ENCODE measurements at places on chromosomes 5 and 9.

DNA sequence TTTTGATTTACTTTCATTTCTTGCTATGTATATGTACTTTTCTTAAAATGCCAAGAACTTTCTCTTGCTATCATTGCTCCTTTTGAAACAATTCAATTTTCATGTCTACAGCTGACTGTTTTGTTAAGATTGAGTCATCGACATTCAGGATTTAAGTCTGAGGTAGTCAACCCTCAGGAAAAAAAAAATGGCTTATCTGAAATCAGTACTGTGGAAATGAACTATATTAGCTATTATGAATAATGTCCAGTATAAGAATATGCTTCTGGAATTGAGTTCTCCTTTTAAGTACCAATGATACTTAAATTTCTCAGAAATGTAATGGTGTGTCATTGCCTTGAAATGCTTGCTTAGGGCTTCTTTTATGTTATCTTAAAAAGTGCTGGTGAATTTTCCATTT, 37.9 kb downstream of the TNFAIP8 start:
- no peak overlapping the region for H3K27ac ChIP-seq
- H3K4me1 ChIP-seq: no peaks in the 10 kb centered on the region
- H3K36me3 ChIP-seq: no peaks in the 10 kb centered on the region
- no peaks in the 10 kb centered on the region for H3K27me3 ChIP-seq
- no peak for DNase-seq
- no peak overlapping the region for H3K4me3 ChIP-seq

- no peak overlapping the region for H3K27ac ChIP-seq
- no peak for DNase-seq
- H3K4me1 ChIP-seq: peaks cover 7% of the 10 kb centered on the region
- no peaks in the 10 kb centered on the region for H3K27me3 ChIP-seq
- H3K36me3 ChIP-seq: no peaks in the 10 kb centered on the region
Observed at GRCh38 chr5:96322217-96322616, 110.8 kb downstream of the PCSK1 start.

DNA sequence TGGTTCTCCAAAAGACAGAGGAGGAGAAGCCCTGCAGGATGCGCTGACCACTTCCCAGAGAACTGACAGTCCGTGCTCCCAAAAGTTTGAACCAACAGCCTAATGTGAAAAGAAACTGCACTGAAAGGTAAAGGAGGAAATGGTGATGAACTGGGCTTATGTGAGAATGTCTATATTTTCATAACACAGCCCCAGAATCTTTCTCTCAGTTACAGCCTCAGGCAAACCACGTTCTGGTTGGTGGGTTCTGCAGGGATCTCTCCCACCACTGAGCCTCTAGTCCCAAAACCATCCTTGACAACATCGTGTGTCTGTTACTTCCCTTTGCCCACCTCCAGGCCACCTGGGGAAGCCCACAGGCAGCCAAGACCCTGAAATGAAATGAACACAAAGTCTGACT, 23.9 kb downstream of the SPARC start:
- peak overlapping the region; percentile 82 for H3K27ac ChIP-seq

DNA sequence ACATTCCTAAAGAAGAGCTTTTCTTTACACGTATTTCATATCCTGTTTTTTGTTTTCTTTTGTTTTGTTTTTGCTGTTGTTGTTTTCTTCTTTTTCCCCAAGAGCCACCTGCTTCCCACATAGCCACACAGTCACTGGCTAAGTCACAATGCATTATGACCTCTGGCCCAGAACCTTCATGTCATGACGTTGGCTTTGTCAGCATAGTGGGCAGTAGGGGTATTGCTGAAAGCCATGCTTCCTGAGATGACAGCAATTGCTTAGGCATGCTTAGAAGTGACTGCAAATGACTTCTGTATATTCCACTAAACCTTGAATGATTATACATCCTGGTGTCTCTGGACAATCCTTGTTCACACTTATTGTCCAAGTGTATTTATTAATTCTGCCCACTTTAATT, 375.8 kb downstream of the TAF11L14 start:
- no peaks in the 10 kb centered on the region for H3K36me3 ChIP-seq
- H3K4me1 ChIP-seq: no peaks in the 10 kb centered on the region
- H3K4me3 ChIP-seq: no peak overlapping the region
- no peak for DNase-seq
- H3K27me3 ChIP-seq: no peaks in the 10 kb centered on the region

- no peak overlapping the region for H3K4me3 ChIP-seq
- DNase-seq: no peak
- no peaks in the 10 kb centered on the region for H3K27me3 ChIP-seq
- no peaks in the 10 kb centered on the region for H3K36me3 ChIP-seq
Observed at GRCh38 chr5:126871441-126871840, 94.5 kb downstream of the LMNB1 start.

GRCh38 chr9:6355728-6356127, 27.6 kb downstream of the TPD52L3 start:
- no peak overlapping the region for H3K4me3 ChIP-seq
- H3K4me1 ChIP-seq: no peaks in the 10 kb centered on the region
- no peaks in the 10 kb centered on the region for H3K27me3 ChIP-seq
- H3K27ac ChIP-seq: no peak overlapping the region

GRCh38 chr5:74123929-74124328, 497.9 kb downstream of the ARHGEF28 start:
- no peak overlapping the region for H3K4me3 ChIP-seq
- H3K27ac ChIP-seq: no peak overlapping the region

GRCh38 chr9:35604578-35605350, at the start of gene TESK1:
TSS of gene TESK1 (plus strand) at chr9:35605262. CDS start at chr9:35605620, 358 bp downstream.
- H3K4me3 ChIP-seq: peak within 1 kb of the TSS; percentile 87
- H3K36me3 ChIP-seq: peaks cover 9% of the 10 kb centered on the region
- H3K27ac ChIP-seq: peak within 1 kb of the TSS; percentile 95
- no peaks in the 10 kb centered on the region for H3K27me3 ChIP-seq
- peaks cover 44% of the 10 kb centered on the region for H3K4me1 ChIP-seq
- peak; percentile 89 for DNase-seq

DNA sequence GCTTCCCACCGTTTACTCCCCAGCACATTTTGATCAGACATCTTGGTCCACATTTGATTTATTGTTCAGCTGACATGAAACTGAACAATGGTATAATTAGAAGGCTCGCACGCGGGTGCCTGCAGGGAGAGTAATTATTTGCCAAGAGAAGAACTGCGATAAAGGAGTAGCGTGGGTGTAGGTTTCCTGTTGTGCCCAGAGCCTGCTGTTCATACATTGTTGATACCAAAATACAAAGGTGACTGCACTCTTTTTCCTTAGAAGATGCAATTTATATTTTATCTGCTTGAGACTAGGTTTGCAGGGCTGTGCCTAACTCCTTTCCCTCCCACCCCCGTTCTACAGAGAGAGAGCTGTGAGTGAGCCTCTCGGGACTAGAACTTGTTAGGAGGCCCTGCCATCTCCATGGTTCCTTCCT, 241.8 kb upstream of the MSX2 start:
- no peaks in the 10 kb centered on the region for H3K36me3 ChIP-seq
- no peak overlapping the region for H3K27ac ChIP-seq
- H3K4me3 ChIP-seq: no peak overlapping the region
- H3K27me3 ChIP-seq: no peaks in the 10 kb centered on the region
- no peaks in the 10 kb centered on the region for H3K4me1 ChIP-seq

DNA sequence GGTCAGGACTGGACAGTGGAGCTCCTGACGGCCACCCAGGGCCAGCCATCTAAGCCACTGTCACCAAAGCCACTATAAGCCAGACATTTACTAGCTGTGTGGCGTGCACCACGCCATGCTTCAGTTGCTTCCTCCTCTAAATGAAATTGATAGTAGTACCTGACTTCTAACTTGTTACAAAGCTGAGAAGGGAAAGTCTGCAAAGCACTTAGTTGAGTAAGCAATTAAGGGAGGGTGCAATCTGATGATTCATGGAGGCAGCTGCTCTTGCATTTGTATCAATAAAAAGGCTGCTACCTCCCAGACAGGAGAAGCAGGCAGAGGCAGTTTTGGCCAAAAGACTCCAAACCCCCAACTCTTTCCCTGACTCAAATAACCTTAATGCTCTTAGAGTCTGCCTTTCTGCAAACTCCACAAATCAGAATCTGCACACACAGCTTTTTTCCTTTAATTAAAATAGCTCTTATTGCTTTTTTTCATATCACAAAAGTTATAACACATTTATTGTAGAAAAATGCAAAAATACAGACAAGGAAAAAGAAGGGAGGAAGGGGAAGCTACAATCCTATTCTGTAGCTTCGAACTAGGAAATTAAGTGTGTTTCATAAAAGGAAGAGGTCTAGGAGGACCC, 19.3 kb upstream of the RAPGEF1 start:
- H3K4me1 ChIP-seq: peaks cover 6% of the 10 kb centered on the region
- no peak overlapping the region for H3K4me3 ChIP-seq
- DNase-seq: no peak

- peaks cover 6% of the 10 kb centered on the region for H3K4me1 ChIP-seq
- H3K27me3 ChIP-seq: no peaks in the 10 kb centered on the region
- DNase-seq: peak; percentile 71
- no peaks in the 10 kb centered on the region for H3K36me3 ChIP-seq
- H3K4me3 ChIP-seq: peak overlapping the region; percentile 82
Observed at GRCh38 chr5:172958331-172959046, 735 bp upstream of the RPL26L1 start.

DNA sequence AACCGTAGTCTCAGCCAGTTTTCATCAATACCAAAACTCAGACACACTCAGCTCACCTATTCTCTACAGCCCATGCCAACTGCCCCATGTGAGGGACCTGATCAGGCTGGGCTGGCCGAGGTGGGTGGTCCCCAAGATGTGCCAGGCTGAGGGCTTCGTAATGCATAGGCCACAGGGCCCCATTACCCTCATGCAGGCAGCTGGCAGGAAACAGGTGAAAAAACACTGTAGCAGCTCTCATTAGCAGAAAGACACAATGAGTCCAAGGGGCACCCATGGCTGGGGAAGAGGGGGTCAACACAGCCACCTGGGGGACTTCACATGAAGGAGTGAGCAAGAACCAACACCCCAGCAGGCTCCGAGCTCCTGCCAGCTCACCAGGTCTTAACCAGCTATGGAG, 8.2 kb downstream of the IPPK start:
- no peak overlapping the region for H3K27ac ChIP-seq
- H3K4me1 ChIP-seq: no peaks in the 10 kb centered on the region
- no peak for DNase-seq
- H3K27me3 ChIP-seq: no peaks in the 10 kb centered on the region
- no peaks in the 10 kb centered on the region for H3K36me3 ChIP-seq

DNA sequence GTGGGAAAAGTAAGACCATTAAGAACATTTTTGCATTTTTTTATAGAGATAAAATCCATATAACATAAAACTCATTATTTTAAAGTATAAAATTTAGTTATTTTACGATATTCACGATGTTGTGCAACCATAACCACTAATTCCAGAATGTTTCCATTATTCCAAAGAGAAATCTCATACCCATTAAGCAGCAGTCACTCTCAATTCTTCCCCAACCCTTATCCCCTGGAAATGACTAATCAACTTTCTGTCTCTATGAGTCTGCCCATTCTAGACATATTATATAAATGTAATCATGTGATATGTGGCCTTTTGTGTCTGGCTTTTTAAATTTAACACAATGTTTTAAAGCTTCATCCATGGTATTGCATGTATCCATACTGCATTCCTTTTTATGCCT, 115.6 kb upstream of the ADAMTSL1 start:
- H3K36me3 ChIP-seq: no peaks in the 10 kb centered on the region
- H3K4me3 ChIP-seq: no peak overlapping the region
- no peak overlapping the region for H3K27ac ChIP-seq
- DNase-seq: no peak
- H3K27me3 ChIP-seq: no peaks in the 10 kb centered on the region

- H3K4me3 ChIP-seq: no peak overlapping the region
- no peaks in the 10 kb centered on the region for H3K36me3 ChIP-seq
Observed at GRCh38 chr9:109360771-109361170, 39.9 kb upstream of the EPB41L4B start.

DNA sequence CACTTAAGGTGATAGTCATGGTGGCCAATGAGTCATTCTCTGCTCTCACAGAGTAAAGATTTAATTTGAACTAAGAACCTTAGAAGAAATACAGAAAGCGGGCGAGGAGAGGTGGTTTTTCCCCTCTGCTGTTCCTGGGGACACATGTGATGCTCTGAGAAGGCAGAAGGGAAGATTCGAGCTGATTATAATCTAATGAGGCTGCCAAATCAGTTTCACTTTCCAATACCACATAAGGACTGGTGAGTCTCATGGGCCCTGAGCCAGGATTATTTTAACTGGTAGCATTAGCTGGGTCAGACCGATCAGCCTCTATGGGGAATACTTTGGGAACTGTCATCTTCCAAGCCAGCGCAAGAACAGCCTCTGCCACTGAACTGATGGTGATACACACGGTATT, 116.5 kb downstream of the SLC1A3 start:
- H3K27me3 ChIP-seq: no peaks in the 10 kb centered on the region
- no peaks in the 10 kb centered on the region for H3K36me3 ChIP-seq
- DNase-seq: no peak
- no peak overlapping the region for H3K4me3 ChIP-seq
- no peaks in the 10 kb centered on the region for H3K4me1 ChIP-seq
- no peak overlapping the region for H3K27ac ChIP-seq

DNA sequence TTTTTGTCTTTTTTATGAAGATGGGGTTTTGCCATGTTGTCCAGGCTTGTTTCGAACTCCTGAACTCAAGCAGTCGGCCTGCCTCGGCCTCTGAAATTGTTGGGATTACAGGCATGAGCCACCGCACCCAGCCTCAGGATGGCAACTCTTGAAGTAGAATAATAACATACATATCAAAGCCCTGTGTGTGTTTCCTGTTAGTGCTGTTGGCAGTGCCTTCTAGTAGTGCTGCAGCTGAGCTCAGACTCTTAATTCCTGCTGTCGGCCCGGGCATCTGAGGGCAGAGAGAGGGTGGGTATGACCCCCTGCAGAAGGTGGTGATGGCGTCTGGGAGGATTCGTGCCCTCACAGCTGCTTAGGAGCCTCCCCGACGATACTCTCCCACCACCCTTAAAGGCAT, 227.2 kb downstream of the PDZD2 start:
- peaks cover 7% of the 10 kb centered on the region for H3K4me1 ChIP-seq
- peaks cover 15% of the 10 kb centered on the region for H3K27me3 ChIP-seq
- no peak overlapping the region for H3K4me3 ChIP-seq
- H3K36me3 ChIP-seq: no peaks in the 10 kb centered on the region
- H3K27ac ChIP-seq: no peak overlapping the region
- no peak for DNase-seq

DNA sequence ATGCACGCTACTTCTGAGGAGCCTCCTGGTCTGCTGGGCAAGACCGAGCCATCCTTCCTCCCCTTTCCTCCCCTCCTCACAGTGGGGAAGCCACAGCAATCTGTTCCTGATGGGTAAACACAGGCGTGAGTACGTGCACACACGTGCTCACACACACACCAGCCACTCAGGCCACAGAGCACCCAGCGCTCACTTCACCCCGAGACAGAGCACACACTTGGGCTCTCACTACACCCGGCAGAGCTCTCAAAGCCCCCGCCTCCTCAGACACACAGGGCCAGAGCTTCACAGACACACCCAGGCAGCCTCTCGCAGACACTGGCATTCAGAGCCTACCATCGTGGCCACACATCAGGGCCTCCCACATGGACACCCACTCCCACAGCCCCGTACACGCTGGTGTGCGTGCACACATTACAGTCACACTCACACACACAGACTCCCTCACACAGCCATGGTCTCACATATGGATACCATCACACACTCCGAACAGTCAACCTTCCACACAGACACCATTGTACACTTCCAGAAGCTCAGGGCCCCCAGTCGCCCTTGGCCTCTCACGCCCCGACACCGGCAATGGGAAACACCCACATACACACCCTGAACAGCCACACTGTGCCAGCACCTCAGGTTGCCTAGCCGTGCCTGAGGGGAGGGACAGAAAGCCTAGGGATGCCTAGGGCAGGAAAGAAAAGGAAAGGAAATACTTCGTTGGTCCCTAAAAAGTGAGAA, 13.5 kb downstream of the CNTFR start:
- no peak overlapping the region for H3K27ac ChIP-seq
- peaks cover 12% of the 10 kb centered on the region for H3K4me1 ChIP-seq
